ENCODE measurements at places on chromosomes 4 and X.

DNA sequence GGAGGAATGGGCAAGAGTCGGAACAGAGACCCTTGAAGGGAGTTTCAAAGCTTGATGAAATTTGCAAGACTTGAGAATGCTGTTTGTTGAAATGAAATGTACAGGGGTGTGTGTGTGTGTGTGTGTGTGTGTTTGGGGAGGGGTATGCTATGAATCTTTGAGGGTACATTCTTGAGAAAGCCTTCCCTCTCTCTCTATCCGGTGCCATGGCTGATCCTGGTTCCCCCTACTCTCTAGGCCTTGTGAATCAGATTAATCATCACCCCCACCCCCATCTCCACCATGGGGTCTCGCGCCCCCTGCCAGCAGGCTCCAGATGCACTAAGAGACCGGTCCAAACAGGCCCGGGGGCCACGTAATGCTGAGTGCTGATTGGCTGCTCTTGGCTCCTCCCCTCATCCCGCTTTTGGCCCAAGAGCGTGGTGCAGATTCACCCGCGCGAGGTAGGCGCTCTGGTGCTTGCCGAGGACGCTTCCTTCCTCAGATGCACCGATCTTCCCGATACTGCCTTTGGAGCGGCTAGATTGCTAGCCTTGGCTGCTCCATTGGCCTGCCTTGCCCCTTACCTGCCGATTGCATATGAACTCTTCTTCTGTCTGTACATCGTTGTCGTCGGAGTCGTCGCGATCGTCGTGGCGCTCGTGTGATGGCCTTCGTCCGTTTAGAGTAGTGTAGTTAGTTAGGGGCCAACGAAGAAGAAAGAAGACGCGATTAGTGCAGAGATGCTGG lies at the start of gene HTR2C:
TSS of gene HTR2C (plus strand) at position 441 of the 729 bp plus-strand sequence. CDS start 142,851 bp downstream, outside the sequence.
- no peak for DNase-seq

GRCh38 chr4:112196461-112196860 lies 35.1 kb upstream of the AP1AR start:
- no peak for DNase-seq

GRCh38 chr4:153206534-153206933 lies 2.3 kb downstream of the TRIM2 start:
- DNase-seq = no peak

- no peak for DNase-seq
Measured at GRCh38 chr4:75742451-75742850, 18.1 kb downstream of the USO1 start.

DNA sequence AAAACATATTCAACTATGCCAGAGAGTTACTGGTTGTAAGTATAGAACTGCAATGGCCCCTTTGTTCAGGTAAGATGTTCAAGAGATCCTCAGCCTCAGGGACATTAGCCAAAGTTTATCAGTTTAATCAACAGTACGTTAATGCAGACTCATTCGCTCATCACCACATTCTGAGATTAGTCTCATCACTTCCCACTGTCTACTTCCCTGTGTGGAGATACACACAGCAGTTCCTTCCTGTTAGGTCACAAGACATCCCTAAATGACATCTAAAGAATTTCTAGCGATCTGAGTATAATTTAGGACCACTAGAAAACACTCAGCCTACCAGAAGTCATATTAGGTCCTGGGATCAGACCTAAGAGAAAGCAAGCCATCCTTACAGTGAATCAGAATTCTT lies 10.4 kb downstream of the SLC10A7 start:
- DNase-seq = no peak

DNA sequence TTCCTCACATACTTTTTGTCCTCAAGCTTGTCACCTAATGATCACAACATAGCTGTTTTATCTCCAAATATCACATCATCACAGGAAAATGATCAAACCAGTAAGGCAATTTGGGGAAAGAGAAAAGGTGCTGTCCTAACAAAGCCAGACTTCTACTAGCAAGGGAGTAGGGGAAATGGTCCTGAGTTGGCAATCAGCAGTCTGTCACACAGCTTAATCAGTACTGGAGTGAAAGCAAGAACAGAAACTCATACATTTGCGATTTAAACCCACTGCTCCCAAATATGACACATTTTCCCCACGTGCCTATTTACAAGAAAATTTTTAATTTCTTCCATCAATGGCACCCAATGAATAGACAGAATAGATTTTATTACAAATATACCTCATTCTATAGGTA lies 546.8 kb upstream of the FMR1 start:
- no peak for DNase-seq

GRCh38 chr4:14400307-14400706 lies 602.0 kb upstream of the CPEB2 start:
- DNase-seq = no peak

GRCh38 chr4:143251348-143251747 lies 66.6 kb downstream of the USP38 start:
- DNase-seq = no peak
